A375 (cell line): ENCODE measurements at places on chromosomes 3 and 15. TPM values are rescaled to one million over a fixed set of nuclear protein-coding genes. Genes with fewer than 3 reads are reported as not detected.

The ISLR2 gene
- total RNA-seq, result 2.8 TPM in 1 of 2 replicates, not detected in the other

The CFAP100 gene
- not detected in 2 replicates for total RNA-seq

The SERPINI2 gene
- not detected in 2 replicates for total RNA-seq

The WNT7A gene
- total RNA-seq, result 0.11 and 0.16 TPM in 2 replicates

The SH3GL3 gene
- 2.4 and 3.7 TPM in 2 replicates for total RNA-seq

The CTXN2 gene
- total RNA-seq, result not detected in 2 replicates

The U2SURP gene
- total RNA-seq, result 167 and 213 TPM in 2 replicates

The CLPX gene
- 26.7 and 40.7 TPM in 2 replicates for total RNA-seq

The MYNN gene
- total RNA-seq, result 12.2 and 14.2 TPM in 2 replicates
